Lung (tissue), 17 donors: ENCODE measurements at places on chromosomes 4 and X.

DNA sequence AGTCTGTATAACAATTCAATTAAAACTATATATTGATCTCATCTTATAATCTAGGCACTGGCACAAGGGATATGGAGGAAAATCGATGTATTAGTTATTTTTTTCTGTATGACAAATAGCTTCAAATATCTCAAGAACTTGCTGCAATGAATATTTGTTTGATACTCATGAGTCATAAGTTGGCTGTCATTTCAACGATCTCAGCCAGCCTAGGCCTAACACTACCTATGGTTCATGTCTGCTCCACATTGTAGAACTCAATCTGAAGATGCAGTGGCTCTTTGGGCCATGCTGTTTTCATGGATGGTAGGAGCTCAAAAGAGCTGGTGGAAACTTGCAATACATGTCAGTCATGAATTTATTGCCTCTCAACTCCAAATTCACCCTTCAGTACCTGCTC is 44.7 kb downstream of the MAGEB17 start:
- DNase-seq: no peak

DNA sequence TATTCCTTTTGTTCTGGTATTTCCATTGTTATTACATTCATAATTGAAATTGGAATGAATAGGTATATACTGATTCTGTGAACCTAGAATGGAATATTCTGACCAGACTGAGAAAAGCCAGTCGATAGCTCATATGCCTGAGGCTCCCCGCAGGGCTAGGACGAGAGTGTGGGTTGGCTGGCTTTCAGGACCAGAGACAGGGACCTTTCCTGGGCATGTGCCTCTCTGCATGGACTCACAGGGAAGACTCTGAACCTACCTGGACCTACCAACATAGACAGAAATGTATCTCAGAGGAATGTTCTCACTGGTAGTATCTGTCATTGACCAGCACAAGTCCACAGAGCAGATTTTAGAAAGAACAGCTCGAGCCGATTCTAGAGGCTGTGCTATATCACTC is 214.6 kb downstream of the FRMPD4 start:
- no peak for DNase-seq

DNA sequence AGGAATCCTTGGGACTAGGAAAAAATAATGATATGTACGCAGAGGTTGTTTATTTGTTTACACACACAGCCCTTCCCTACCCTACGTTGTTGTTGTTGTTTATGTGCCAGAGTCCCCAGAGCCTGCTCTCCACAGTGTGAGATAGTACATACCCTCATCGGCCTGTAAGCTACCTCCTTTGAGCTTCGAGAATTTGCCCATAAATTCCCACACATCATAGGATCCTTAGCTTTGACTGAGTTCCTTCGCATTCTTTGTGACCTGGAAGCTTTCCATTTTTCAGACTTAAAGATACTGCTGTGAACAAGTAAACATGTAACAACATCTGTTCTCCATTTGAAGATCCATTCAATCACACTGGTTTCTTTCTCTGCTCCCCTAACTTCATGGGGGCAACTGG is 114.5 kb downstream of the IRF2 start:
- DNase-seq: peak; percentile 51

DNA sequence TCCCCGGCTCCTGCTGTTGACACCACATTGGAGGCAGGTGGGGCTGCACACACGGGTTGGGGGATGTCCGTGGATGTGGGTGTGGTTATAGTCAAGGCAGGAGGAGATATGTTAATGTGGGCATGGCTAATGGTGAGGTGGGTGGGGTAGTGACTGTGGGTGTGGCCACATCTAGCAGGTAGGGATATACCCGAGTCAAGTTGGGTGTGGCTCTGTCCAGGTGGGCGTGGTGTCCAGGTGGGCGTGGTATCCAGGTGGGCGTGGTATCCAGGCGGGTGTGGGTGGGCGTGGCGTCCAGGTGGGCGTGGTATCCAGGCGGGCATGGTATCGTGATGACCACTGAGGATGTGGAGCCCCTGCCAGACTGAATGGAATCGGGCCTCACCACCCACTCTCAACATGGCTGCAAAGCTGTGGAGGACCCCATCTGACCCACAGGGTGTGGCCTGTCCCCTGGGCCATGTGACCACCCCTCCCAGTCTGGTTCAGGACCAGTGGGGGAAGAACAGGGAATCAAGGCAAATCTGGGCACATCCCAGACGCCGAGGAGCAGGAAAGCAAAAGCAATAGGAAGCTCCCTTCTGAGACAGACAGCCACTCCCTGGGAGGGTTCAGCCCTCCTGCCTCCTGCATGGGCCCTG is 21.0 kb downstream of the MAN2B2 start:
- DNase-seq: no peak

DNA sequence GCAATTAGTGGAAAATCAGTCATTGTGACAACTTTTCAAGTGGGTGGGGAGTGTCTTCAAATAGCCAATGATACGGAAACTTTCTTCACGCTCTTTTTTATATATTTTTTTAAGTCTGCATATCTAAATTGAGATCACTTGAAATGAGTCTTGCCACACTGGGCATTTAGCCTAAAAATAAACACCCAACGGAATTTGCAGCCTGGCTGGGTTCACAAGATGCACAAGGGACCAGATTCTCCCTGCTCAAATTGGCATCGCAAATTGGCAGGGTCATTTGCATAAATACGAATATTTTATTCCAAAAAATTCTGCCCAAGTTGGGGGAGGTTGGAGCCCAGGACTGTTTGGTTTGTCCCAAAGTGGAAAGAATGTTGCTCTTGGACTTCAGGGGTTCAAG is 87.6 kb downstream of the LIMCH1 start:
- no peak for DNase-seq

DNA sequence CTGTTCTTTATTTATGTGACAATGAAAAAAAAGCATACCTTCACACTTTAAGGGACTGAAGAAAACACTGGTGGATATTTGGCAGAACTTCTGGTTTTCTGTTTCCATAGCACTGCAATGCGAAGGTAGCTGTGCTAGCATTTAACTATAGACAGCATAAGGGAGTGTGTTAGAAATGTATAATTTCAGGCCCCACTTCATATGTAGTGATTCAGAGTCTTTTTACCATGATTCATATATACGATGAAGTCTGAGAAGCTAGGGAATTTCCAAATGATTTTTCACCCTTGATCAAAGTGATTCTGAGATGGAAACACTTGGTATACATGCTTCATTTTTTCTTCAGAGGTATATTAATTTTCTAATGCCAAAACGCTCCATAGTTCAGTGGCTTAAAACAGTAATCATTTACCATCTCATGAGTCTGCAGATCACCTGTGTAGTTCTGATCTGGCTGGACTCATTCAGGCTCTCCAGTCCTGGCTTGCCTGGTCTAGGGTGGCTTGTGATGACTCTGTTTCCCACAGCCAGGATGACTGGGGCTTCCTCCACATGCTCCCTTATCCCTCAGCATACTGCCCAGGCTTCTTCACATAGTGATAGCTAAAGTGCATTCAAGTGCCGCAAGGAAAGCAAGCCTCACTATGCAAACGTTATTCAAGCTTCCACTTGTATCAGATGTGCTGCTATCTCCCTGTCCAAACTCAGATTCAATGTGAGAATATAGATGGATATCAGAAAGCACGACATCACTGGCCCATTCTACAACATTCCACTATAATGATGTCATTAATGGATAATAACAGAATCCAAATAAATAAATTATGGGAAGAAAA is 790.1 kb downstream of the TECRL start:
- DNase-seq: no peak

GRCh38 chr4:7460566-7460965 is 25.8 kb upstream of the PSAPL1 start:
- peak; percentile 45 for DNase-seq

- DNase-seq: no peak
Observed at GRCh38 chrX:47566841-47567240, 5.8 kb downstream of the ARAF start.

DNA sequence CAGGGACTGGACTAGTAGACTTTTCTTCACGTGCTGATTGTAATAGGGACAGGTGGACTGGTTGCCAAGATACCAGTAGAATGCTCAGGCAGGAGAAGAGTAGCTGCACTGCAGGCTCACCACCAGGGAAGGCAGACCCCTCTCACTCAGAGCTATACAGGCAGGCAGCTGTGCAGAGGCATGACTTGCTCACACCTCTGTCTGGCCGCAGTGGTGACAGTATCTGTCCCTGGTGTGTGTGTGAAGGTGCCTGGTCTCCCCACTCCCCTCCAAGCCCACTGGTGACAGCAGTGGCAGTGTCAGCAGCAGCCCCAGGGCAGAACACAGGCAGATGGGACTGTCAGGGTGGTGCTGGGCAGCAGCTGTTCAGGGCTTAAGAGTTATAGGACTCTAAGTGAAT is 140.7 kb downstream of the RPS6KA6 start:
- DNase-seq: no peak

- DNase-seq: no peak
Observed at GRCh38 chr4:150152766-150153165, 74.5 kb downstream of the DCLK2 start.

- no peak for DNase-seq
Observed at GRCh38 chr4:111945014-111945413, 200.2 kb upstream of the FAM241A start.

DNA sequence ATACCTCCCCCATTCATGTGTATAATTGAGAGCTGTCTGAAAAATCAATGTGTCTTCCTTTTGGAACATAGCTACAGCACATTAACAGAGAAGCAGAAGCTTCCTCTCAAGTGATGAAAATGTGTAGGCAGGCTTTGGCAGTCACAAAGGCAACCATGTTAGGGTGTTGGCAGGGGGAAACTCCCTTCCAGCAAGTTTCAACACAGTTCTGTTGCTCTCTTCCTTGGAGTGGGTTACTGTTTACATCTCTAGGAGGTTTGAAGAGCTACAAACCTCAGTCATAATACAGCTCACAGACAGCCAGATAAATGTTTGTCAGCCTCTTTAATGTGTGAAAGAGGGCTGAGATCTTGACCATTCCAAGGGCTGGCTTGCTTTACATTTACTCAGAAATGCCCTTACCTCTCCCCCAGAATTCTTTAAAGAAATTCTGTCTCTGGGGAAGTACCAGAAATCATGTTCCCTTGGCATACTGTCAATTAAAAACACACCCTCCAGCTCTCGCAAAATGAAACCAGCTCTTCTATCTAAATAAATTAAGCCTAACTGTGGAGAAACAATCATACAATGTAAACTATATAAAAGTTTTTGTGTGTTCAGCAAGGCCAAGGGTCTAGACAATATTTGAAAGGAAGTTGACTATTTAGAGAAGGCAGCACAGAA is 18.9 kb downstream of the ZBTB33 start:
- DNase-seq: peak; percentile 28

DNA sequence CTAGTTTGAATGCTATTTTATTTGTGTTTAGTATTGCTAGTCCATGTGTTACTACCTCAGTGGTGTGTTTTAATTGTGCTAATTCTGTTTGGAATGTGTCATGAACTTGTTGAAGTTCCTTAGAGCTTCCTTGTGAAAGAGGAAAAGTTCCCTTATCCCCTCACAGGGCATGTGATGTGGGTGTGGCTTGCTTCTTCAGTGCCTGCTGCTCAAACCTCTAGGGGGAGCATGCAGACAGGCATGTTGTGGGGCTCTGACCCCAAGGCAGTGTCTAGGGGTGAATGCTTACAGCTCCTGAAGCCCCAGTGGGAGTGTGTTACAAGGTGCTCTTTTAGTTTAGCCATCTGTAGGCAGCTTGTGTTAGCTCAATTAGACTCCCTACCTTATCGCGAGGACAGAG is 86.5 kb downstream of the MAGED4 start:
- DNase-seq: peak; percentile 27

DNA sequence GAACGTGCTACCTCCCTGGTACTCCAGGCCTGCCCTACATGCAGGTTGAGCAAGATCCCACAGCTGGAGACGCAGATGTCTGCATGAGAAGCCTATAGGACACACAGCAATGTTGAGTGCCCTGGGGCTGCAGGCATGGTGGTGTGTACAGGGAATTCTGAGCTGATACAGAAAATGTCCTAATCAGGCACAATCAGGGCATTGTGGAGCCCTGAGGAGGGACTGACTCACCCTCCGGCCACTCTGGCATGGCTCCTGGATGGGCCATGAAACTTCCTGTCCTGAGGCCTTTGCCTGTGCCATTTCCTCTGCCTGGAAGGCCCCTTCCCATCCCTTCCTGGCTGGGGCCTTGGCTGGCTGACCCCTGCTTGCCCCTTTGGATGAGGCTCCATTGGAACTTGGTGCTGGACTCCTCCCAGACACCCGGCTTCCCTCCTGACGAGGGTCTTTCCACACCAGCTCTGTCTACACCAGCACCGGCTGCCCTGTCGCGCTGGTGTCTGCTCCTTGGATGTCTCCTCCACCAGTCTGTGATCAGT is 16.7 kb upstream of the AFAP1 start:
- peak; percentile 72 for DNase-seq

- DNase-seq: no peak
Observed at GRCh38 chrX:155695419-155695818, 82.7 kb upstream of the TMLHE start.

DNA sequence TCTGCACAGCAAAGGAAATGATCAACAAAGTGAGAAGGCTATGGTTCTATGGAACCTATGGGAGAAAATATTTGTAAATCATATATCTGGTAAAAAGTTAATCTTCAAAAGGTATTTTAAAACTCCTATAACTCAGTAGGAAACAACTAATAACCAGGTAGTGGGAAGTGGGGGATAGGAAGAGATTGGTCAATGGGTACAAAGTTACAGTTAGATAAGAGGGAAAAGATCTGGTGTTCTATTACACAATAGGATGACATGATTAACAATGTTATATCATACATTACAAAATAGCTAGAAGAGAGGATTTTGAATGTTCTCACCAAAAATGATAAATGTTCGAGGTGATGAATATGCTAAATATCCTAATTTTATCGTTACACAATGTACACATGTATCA is 46.3 kb downstream of the NDNF start:
- no peak for DNase-seq
